Regular cardiac myocyte (primary cell): ENCODE measurements at places on chromosomes 11 and 22. TPM values are rescaled to one million over a fixed set of nuclear protein-coding genes. Genes with fewer than 3 reads are reported as not detected.

CNGA4 gene
- under 0.01 and 0.19 TPM in 2 replicates for total RNA-seq

CACNA1I gene
- total RNA-seq = under 0.01 TPM in 1 of 2 replicates, not detected in the other

ACRV1 gene
- total RNA-seq = not detected in 2 replicates

ADORA2A gene
- total RNA-seq = 13.2 and 18.0 TPM in 2 replicates

ASRGL1 gene
- 0.28 and 1.7 TPM in 2 replicates for total RNA-seq
